Kidney (tissue), 22 donors: ENCODE measurements at places on chromosomes 1 and 21.
A peak's percentile ranks its signal among the peaks of the same experiment; 100 is the strongest.

DNA sequence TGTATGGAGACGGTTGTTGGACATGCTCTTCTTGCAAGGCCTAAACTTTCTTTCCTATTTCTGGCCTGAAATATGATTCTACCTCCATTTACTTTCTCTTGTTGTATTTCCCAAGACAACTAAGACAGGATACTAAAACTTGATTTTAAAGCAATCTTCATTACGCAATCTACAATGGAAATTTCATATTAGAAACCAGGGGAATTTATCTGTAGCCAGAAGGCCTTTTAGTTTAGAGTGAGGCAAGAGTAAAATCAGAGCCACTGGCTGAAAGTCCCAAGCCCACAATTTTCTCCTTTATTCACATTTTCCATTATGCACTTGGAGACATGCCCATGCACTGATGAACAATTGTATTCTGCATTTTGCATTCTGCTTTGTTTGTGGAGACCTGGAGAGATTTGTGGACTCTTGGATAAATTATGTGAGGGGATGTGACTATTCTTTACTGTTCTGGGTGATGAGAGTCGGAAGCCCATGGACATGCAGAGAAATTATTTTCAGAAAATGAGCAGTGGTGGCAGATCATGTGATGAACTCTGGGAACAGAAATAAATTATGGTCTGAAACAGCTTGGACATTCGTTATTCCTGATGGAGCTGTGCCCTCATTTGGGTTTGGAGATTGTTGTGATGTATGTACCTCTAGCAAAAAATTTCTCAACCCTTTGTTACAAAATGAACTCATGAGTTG is 336.8 kb downstream of the SEC16B start:
- DNase-seq = no peak

- DNase-seq = no peak
These were observed 21.7 kb upstream of the SLC44A3 start for GRCh38 chr1:94798462-94798861.

DNA sequence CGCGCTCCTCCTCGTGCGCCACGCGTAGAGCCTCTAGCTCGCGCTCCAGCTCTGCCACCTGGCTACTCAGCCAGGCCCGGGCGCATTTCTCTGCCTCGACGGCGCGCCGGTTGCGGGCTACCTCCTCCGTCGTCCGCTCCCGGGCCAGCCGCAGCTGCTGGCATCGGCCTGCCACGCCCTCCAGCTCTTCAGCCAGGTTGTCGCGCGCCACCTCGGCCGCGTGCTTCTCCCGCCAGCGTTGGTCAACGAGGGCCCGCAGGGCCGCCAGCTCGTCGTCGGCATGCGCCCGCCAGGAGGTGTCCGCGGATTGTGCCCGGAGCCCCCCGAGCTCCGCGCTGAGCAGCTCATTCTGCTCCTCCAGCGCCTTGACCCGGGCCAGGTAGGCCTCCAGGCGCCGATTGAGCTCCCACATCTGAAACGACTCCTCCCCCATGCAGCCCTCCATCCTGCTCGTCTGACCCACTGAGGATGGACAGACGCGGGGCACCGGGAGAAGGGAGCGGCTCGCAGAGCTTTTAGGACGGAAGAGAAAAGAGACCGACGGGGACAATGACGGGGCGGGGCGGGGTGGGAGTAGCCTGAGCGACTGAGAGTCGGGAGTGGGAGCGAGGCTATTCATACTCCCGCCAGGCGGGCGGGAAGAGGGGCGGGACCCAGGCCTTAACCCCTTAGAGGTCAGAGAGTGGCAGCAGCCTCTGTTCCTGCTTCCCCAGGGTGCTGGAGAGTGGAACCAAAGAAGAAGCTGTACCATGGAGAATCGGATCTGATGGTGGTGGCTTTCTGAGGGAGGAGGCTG is at the start of gene NES:
Gene NES, minus strand, starts transcription at position 588 of the 796 bp plus-strand sequence. Its CDS starts 143 bp downstream, at position 445.
- DNase-seq = peak; percentile 92

GRCh38 chr1:58763214-58763613 is 20.6 kb downstream of the JUN start:
- no peak for DNase-seq

DNA sequence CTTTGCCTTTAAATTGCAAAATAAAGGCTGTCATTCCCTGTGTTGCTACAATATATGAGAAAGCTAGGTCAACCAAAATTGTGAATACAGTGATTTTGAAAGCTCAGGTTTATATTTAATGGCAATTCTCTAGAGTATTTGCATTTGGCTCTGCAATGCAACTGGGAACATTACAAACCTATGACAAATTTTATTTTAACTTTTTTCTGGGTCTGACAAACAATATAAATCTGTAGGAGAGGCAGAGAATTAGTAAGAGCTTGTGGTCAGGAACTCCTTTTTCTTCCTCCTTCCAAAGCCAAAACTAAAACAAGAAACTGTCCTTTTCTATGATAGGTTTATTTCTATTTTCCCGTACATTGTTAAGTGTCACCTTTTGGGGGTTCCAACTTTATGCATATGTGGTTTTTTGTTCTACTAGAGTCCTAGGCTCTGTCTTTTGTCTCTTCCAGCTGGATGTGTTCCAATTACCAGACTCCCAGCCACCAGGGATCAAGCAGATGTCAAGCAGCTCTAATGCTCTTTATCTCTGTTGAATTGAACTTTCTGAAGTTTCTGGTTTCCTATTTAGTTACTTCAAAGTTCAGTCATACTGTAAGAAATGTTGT is 106.9 kb downstream of the ASH1L start:
- no peak for DNase-seq

GRCh38 chr1:205763980-205764379 is 11.3 kb downstream of the RAB29 start:
- no peak for DNase-seq

DNA sequence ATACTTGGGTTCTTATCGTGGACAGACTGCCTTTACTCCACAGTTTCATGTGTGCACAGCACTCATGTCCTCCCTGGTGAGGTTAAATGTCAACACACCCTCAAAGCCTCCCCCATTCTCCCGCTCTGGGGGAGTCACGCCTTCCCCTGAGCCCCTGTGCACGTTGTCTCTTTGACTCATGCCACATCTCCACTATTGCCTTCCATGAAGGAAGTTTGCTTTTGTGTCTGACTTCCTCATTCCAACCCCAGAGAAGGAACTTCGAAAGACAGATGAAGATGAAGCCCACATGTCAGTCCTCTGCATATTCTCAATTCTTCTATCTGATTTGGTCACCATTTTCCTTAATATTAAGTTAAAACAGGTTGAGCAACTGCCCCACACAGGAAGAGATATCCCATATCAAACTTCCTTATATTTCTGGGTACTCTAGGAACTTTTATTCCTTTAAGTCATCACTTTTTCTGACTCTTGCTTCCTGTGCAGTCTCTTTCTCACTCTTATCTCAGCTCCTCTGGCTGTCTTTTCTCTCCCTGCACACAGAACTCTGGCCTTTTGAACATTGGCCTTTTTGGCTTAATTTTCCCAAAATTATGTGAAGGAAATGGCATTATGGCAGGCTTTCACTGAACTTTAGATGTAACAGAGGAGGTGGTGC is 41.5 kb downstream of the C4BPA start:
- DNase-seq = no peak

- DNase-seq = no peak
These were observed 117.8 kb downstream of the LIPI start for GRCh38 chr21:14092834-14093560.

DNA sequence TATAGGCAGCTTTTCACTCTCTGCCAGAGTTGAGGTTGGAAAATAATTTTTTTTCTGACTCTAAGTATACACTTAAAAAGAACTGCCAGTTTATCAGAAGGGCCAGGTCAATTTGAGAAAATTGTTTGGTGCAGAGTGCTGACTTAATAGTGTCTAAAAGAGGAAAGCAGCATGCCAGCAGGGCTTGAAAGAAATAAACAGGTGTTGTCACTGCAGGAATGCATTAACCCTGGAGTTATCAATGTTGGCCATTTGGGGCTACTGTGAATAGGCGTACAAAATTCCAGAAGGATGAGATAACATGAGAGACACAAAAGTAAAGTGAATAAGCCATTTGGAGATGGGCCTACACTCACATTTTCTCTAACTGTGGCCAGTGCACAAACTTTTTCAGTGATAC is 220.6 kb upstream of the PLD5 start:
- DNase-seq = no peak

DNA sequence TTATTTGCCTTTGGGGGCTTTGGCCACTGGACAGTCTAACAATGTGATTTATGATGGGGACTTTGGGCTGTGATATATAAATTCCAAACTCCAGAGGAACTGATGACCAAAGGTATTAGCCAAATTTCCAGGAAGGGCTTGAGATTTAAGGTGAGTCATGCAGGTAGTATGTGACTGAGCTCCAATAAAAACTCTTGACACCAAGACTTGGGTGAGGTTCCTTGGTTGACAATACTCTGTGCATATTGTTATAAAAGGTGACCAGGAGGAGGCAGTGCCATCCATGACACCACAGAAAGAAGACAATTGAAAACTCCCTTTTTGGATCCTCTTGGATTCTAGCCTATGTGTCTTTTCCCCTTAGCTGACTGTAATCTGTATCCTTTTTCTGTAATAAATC is 392.7 kb upstream of the LRRC7 start:
- DNase-seq = no peak

DNA sequence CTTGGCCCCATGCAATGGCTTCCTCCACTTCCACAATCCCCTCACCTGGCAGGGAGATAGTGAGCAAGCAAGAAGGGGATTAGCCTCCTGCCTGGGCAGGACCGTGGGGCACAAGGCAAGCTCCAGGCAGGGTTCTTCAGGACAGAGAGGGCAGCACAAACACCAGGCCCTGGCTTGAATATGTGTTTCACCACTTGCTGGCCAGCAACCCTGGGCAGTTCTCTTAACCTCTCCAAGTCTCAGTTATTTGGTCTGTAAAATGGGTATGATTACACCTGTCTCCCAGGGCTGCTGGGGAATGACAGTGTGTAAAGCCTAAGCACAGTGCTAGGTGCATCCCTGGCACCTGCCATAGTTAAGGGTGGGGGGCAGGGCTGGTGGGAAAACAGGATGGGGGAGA is 31.9 kb downstream of the H3-3A start:
- no peak for DNase-seq

GRCh38 chr1:1398677-1399186 is 403 bp downstream of the CCNL2 start:
- no peak for DNase-seq

DNA sequence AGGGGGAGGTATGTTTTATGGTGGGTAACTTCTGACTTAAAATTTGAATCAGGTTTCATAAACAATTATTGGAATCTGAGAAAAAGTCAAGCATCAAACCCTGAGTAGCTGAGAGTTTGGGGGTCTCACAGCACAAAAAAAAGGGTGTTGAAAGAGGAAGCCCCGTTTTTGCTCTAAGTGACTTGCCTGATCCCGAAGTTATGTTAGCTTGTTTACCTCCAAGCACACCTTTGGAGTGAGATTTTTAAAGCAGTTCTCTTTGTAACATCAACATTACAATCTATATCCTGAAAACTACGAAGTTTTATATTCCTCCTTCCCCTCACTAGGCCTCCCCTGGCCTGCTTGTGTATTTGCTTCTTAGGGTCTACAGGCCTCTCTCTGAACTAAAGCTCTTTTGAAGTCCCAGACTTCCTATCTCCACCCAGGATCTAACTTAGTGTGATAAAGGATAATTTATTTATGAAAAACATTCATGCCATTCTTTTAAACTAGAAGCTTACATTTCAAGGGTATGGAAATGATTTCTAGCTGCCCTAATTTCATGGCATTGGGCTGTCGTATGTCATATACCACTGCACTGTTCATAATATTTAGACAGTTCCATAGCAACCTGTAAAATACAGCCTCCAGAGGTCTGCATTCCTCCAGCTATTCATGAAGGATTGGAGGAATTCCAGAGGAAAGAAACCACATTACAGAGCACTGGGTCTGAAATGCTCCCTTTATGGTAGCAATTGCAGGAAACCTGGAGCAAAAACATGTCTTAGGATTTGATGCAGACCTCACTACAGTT is 36.1 kb upstream of the RGS1 start:
- peak; percentile 92 for DNase-seq

DNA sequence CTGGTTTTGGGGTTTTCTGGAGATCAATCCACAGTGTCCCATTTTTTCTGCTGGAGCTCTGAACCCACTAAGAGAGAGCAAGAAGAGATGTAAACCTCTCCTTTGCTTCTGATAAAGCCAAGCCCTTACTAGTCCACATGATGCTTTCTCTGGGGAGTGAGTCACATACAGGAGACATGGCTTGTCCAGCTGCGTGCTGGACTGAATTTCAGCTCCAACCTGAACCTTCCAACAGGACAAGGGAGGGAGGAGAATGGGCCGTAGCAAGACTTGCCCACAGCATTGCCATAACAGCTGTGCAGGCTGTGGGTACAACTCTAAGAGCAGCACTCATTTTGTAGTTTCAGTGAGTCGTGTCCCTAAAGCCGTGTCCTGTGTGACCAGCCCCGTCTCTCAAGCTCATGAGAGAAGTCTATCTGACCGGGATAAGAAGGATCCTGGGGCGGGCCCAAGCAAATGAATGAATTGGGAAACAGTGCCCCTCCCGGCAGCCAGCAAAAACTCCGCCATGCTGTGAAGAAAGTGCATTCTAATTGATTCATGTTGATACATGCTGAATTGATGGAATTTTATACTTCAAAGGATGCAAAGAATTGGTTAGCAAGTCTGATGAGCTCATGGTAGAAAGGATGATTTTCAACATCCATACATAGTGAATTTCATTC is 195.2 kb downstream of the GABPA start:
- no peak for DNase-seq

- DNase-seq = no peak
These were observed 7.1 kb downstream of the CLIC4 start for GRCh38 chr1:24752305-24752704.

GRCh38 chr1:44648529-44649250 is 25.6 kb downstream of the TMEM53 start:
- no peak for DNase-seq

DNA sequence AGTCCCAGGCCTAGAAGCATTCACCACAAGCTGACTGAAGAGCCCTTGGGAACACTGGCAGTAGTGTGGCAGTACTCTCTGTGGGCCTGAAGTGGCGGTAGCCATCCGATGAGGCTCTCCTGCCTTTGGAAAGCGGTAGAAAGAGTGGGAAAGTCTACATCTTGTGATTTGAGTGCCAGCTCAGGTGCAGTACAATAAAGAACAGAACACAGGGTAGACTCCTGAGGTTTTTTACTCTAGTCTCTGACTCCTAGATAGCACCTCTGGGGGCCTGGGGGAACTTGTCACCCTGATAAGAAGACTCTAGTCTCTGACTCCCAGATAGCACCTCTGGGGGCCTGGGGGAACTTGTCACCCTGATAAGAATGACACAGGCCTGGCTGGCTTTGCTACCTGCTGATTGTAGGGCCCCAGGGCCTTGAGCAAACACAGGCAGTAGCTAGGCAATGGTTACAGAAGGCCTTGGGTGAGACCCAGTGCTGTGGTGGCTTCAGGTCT is 18.0 kb upstream of the IL20 start:
- no peak for DNase-seq

GRCh38 chr1:231557898-231558707 is 29.6 kb downstream of the TSNAX start:
- DNase-seq = no peak

GRCh38 chr1:4745560-4745959 is 91.2 kb downstream of the AJAP1 start:
- DNase-seq = no peak

DNA sequence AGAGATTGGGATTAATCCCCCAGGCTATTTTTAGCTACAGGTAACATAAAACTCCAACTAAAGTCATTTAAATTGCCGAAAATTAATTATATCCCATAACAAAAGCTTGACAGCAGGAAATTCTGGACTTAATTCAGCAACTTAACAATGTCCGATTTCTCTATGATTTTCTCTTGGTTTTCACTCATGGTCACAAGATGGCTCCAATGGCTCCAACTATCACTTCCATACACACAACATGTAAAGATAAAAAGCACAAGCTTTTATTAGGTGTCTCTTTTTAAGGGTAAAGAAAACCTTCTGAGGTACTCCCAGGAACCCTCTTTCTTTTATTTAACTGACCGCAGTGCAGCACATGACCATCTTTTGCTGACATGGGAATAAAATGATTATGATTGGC is 363.5 kb upstream of the PTBP2 start:
- no peak for DNase-seq
